Kidney tubule cell (primary cell): ENCODE measurements at places on chromosomes 5 and 9.

DNA sequence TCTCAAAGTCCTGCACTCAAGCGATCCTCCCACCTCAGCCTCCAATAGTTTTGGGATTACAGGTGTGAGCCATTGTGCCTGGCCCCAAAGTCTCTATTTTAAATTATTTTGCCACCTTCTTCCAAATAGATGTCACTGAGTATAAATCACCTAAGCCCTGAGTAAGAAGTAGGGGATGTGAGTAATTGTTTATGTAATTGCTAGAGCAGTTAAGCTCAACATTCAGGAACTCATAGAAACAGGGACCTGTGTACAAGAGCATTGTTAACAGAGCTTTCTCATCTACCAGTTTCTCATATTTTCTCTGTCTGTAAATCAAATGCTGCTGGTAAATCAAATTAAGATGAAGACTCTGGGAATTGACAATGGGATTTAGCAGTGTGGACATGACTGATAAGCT lies 26.3 kb downstream of the CDK7 start:
- peak; percentile 51 for DNase-seq

- no peak for DNase-seq
Measured at GRCh38 chr5:72307573-72307967, 12.5 kb downstream of the MRPS27 start.

- no peak for DNase-seq
Measured at GRCh38 chr9:97411440-97411788, 482 bp upstream of the TDRD7 start.

DNA sequence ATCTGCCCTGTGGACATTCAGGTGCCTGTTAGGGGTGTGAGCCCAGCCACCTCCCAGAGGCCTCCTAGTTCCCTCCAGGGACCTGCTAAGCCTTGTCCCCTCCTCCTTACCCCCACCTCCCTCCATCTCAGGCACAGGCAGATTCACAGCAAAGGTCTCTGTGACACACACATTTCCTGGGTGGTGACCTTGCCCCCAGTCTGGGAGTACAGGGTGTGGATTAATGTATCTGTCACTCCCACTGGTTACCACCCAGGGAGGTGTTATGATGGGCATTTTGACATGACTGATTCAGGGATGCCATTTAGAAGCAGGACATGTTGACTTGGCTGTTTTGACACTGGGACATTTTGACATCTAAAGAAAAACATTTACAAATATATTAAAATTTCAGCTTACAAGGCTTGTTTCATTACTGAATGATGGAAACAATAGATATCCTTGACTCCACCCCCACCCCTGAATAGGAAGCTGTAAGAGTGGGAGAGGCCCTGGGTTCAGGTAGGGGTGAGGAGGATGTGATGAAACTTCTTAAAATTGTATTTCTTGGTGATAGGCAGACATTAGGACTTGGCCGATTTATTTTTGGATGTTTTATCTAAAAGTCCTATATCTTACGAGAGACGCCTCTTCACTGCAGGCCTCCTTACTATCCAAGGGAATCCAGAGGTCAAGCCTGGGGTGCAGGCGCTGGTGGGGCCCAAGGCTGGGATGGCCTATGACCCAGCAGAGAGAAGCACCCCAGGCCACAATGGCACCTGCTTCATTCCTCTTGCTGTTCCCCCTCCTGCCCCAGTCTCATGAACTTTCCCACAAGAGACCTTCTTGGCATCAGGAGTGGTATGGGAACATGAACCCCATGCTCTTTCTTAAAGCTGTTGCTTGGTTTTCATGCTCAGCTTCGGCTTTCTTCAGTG lies 101.9 kb downstream of the MACROH2A1 start:
- no peak for DNase-seq

DNA sequence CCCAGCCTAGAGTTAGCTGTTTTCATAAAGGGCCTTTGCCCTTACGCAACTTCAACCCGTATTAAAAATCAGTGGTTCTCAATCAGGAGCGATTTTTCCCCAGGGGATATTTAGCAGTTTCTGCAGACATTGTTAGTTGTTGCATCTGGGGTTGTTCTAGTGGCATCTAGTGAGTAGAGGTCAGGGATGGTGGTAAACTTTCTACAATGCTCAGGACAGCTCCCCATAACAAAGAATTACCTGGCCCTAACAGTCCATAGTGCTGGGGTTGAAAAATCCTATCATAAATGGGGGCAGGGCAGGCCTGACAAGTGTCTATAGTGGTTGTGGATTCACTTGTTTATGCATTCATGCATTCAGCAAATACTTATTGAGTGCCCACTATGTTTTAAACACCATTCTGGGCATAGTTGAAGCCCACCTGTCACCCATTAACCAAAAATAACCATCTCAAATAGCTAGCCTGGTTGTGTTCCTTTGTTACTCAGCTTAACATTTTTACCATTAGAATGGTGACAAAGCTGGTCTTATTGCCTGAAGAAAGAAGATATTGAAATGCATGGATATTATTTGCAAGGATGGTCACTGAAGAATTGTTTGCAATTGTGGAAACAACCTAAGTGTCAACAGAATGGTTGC lies 15.9 kb upstream of the FGF1 start:
- no peak for DNase-seq

DNA sequence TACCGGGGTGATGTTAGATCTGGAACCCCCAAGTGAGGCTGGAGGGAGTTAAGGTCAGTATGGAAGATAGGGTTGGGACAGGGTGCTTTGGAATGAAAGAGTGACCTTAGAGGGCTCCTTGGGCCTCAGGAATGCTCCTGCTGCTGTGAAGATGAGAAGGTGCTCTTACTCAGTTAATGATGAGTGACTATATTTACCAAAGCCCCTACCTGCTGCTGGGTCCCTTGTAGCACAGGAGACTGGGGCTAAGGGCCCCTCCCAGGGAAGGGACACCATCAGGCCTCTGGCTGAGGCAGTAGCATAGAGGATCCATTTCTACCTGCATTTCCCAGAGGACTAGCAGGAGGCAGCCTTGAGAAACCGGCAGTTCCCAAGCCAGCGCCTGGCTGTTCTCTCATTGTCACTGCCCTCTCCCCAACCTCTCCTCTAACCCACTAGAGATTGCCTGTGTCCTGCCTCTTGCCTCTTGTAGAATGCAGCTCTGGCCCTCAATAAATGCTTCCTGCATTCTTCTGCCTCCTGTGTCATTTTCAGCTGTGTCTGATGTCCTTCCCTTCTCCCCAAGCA lies 2.3 kb upstream of the MYOZ3 start:
- no peak for DNase-seq

- DNase-seq: no peak
Measured at GRCh38 chr5:113026211-113026610, 49.6 kb downstream of the DCP2 start.

DNA sequence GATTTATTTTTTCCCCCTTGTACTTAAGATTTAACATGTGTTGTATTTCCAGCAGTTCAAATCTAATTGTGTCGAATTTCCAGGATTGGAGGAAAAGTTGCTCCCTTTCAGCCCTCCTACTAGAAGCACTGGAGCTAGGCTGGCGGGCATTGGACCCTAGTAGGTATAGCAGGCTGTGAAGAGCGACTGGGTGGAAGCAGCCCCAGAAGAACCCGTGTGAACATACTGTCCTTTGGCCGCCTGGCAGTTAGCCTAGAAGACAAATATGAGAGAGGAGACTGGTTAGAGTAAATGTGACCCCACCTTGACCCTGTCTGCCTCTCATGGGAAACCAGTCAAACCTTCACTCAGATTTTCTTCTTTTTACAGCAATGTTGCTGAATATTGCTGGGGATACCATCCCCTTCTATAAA lies 13.9 kb downstream of the ALDOB start:
- no peak for DNase-seq

- peak; percentile 35 for DNase-seq
Measured at GRCh38 chr5:27516437-27516836, 478.1 kb upstream of the CDH9 start.

DNA sequence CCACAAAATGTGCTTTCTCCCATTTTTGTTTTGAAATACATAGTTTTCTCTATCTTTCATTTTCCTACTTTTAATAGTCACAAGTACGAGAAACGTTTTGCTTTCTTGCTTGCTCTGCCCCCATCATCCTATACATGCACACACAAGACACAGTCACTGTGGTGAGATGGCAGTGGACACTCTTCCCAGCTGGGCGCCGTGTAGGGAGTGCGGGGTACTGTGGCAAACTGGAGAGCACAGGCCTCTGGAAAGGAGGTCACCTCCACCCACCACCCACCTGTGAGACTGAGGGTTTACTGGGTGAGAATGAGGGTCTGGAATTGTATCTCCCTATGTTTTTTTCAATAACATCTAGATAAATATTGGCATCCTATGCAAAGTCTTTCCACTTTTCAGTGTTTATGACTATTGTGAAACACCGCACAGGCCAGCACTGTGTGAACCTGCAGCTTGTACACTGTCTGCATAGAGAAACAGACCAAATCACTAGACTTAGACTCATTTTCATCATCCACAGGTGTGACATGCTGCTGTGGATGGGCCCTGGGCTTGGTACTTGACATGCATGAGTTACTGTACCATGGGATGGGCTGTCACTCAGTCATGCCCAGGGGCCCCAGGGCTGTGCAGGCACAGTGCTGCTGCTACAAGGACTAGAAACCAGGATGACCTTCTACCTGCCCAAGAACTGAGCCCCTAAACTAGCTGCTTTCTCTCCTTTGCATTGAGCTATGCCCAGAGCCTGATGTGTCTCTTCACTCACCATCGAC lies 118.1 kb upstream of the LMX1B start:
- DNase-seq: no peak

- peak; percentile 50 for DNase-seq
Measured at GRCh38 chr9:28688172-28688571, 1114.9 kb upstream of the C9orf72 start.

GRCh38 chr9:75552941-75553340 lies 337.5 kb upstream of the PCSK5 start:
- peak; percentile 14 for DNase-seq
